ENCODE measurements at places on chromosomes 11 and 22.

DNA sequence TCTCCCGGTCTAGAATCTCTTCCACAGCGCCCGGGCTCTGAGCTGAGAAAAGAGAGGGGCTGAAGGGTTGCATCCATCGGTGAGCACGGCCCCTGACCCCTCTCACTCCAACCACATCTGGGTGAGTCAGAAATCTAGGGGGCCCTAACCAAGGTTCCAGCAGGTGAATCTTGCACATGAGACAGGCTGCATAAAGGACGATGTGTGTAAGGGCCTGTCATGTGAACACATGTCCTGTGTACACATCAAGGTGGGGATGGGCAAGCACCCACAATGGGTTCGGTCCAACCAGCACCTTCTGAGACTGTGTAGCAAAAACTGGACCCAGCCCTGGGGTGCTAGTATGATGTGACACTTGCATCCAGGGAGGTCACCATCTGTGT, 1.2 kb downstream of the BET1L start:
- DNase-seq, result no peak

DNA sequence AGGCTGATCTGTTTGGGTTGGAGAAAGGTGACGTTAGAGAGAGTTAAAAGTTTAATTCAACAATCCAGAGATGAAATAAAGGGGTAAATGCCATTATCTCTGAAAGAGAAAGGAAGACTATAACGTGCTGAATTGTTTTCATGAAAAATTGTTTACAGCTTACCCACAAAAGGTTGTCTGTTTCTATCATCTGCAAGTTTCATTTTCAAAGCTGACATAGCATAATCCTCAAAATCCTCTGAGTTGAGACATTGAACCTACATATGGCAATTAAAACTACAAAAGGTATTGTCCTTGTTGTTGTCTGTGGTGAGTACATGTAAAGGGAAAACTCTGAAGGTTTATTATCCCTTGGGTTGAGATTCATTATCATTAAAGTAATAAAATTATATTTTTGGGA, 569.9 kb downstream of the LUZP2 start:
- no peak for DNase-seq

- DNase-seq, result peak; percentile 52
Observed at GRCh38 chr11:73308003-73308960, at the start of gene ARHGEF17. TSS of gene ARHGEF17 (plus strand) at chr11:73308276. CDS start at chr11:73308639, 363 bp downstream.

DNA sequence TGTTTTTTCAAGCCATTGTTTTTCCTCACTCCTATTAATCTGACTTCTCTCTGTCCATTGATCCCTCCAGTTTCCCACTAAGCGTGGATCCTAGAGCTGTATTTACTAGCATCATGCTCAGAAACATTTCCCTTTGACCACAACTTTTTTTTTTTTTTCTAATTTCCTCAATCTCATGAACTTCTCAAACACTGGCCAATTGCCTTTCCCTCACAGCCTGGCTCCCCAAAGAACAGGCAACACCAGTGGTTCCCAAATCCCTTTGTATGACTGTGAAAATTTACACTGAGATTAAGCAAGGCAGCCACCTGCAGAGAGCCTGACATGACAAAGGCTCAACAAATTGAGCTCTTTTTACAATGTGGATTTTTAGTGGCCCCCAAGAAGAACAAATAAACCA, 1.4 kb upstream of the TPP1 start:
- DNase-seq, result no peak

DNA sequence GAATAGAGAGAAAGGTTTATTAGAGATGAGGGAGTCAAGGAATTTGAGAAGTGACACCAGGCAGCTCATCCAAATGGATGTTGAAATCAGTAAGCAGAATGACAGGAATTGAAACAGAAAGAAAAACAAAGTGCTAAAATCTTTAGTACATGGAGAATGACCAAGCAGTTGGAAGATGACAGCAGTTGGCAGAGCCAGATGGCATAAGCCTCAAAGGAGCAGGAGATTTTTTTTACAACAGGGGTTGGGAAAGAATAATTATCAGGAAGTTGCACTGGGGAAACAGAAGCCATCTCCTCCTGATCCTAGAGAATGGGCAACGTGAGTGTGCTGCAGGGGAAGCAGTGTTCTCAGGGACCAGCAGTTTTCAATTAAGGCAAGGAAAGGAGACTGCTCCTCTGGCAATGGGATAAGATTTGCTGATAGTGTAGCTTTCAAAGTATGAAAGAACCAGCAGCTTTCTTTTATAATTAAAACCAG, 28.9 kb downstream of the RAB39A start:
- DNase-seq, result no peak

- no peak for DNase-seq
Observed at GRCh38 chr11:115501893-115502589, 2.2 kb downstream of the CADM1 start.

DNA sequence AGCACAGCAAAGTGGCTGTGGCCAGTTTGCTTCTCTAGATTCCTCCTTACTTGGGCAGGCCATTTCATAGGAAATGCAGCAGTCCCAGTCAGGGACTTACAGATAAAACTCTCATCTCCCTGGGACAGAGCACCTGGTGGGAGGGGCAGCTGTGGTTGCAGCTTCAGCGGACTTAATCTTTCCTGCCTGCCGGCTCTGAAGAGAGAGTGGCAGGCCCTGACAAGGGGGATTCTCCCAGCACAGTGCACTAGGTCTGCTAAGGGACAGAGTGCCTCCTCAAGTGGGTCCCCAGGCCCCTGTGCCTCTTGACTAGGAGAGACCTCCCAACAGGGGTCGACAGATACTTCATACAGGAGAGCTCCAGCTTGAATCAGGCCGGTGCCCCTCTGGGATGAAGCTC, 1649.1 kb downstream of the LRRC4C start:
- DNase-seq, result no peak

DNA sequence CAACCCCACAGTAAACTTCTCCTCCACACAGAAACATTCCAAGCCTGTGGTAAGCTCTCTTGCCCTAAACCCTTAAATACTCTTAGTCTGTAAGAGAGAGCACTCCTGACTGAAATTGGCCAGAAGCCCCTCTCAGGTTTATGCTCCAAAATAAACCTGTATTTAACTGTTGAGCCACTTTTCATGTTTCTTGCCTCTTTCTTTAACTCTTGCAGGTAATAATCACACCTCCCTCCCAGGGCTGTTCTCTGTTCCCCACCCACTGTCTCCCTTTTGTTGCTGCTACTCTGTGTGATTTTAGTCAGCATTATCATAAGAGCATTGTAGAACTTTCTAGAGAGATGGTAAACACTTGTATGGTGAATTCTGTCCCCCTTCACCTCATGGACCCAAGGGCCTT, 2.1 kb upstream of the IFT27 start:
- no peak for DNase-seq

DNA sequence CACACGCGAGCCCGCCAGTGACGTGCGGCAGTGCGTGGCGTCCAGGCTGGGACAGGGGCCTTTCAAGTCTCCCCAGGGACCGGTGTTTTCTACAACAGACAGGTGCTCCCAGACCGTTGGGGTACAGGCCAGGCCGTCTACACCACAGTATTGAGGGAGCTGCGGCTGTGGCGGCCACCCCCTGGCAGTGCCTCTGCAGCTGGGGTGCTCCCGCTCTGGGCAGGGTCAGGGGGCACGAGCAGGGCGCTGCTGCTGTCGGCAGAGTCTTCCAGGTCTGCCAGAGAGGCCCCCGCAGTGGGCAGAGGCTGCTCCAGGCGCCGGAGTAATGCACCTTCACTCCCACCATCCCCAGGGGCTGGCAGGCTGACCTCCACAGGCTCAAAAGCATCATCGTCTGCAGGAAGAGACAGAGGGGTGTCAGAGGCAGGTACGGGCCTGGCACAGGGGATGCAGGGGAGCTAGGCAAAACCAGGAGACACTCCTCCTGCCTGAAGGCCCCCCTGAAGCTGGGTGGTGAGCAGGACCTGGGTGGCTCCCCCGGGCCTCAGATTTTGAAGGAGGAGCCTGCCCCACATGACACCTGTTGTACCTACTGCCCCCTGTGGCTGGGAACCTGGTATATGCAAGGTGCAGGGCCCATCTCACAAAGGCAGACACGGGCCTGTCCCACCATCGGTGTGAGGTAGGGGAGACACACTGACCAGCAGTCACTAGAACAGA, 83.3 kb downstream of the DGCR2 start:
- DNase-seq, result no peak
